Activated T-helper 2 cell treated with anti-CD3 and anti-CD28 coated beads, Interferon-gamma antibody, Interleukin-2, Interleukin-4, amounts not matched to agents 10 μg/mL and 5 μg/mL and 100 μg/mL, durations not matched to agents 14 hours and 24 hours and 36 hours (primary cell): ENCODE measurements at places on chromosomes 3 and 15. TPM values are rescaled to one million over a fixed set of nuclear protein-coding genes. Genes with fewer than 3 reads are reported as not detected.
A peak's percentile ranks its signal among the peaks of the same experiment; 100 is the strongest.

SACM1L gene
- total RNA-seq = 105 and 107 TPM in 2 replicates

ACTRT3 gene
- 1.3 and 1.7 TPM in 2 replicates for total RNA-seq

LTK gene
- 0.18 and 0.25 TPM in 2 replicates for total RNA-seq

SGO1 gene
- total RNA-seq = 19.2 and 20.8 TPM in 2 replicates

SLC22A14 gene
- not detected in 2 replicates for total RNA-seq

ATP13A4 gene
- 0.74 and 2.3 TPM in 2 replicates for total RNA-seq

SLC2A2 gene
- not detected in 2 replicates for total RNA-seq

GRCh38 chr3:47978386-47978785 is 37.8 kb downstream of the MAP4 start:
- H3K4me3 ChIP-seq = no peak overlapping the region
- no peak overlapping the region for H3K27ac ChIP-seq
- DNase-seq = no peak
- H3K36me3 ChIP-seq = peaks cover 4% of the 10 kb centered on the region

GRCh38 chr3:178100908-178101307 is 435.3 kb upstream of the KCNMB2 start:
- no peak overlapping the region for H3K27ac ChIP-seq
- no peak for DNase-seq
- H3K4me1 ChIP-seq = no peaks in the 10 kb centered on the region

DNA sequence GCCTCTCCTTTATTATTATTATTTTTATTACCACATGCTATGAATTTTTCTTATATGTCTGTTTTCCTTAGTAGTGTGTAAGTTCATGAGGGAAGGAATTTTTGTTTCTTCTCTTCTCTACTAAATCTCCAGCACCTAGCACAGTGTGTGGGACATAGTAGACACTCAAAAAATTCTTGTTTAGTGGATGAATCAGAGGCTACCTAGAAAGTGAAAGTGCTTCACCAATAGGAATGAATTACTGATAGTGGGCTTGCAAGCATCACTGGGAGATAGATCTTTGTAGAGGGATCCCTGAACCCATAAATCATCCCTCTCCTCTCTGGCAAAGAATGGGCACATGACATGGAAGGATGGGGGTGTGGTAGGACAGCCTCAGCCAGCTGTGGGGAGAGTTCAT is 8.5 kb downstream of the SPTBN5 start:
- no peak for DNase-seq
- peaks cover 7% of the 10 kb centered on the region for H3K4me1 ChIP-seq
- H3K4me3 ChIP-seq = no peak overlapping the region

DNA sequence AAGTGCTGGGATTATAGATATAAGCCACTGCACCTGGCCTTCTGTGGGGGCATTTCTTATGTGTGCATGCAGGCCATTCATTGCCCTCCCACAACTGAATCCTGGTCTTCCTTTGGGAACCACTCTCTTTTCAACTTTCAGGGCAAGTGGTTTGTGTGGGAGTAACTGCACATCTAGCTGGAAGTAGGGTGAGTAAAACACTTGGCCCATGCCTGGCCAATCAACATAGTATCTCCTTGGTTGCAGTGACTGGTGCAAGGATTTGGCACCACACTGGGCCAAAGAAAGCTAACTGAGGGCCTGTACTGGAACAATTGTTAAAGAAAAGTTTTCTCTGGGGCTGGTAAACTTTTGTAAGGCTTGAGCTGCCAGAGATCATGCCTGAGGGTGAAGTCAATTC is 189.2 kb upstream of the FEZF2 start:
- H3K4me3 ChIP-seq = no peak overlapping the region
- no peaks in the 10 kb centered on the region for H3K4me1 ChIP-seq
- no peaks in the 10 kb centered on the region for H3K36me3 ChIP-seq
- no peak for DNase-seq

DNA sequence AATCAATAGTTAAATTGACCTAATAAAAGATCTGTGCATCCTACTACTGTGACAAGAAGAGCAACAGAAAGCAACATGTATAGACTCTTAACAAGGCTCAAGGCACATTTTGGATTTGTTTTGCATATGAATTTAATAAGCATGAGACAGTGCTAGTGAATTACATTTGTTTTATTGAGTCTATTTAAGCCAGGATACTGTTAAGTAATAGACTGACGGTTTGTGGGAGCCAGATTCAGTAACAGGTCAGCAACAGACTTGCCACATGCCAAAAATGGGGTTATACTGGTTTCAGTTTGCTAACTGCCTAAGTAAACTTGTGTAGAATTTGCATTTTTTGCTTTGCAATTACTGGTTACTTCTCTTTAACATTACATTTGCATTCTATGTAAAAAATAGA is 54.0 kb downstream of the MBNL1 start:
- no peaks in the 10 kb centered on the region for H3K27me3 ChIP-seq
- peaks cover 63% of the 10 kb centered on the region for H3K4me1 ChIP-seq
- H3K27ac ChIP-seq = peak overlapping the region; percentile 40
- peak overlapping the region; percentile 11 for H3K4me3 ChIP-seq

- H3K27me3 ChIP-seq = no peaks in the 10 kb centered on the region
- no peak overlapping the region for H3K4me3 ChIP-seq
- peak; percentile 49 for DNase-seq
- H3K4me1 ChIP-seq = peaks cover 19% of the 10 kb centered on the region
- peaks cover 5% of the 10 kb centered on the region for H3K36me3 ChIP-seq
These were observed 42.0 kb upstream of the SKOR1 start for GRCh38 chr15:67783303-67783702.

GRCh38 chr15:77634266-77634962 is 1.7 kb upstream of the LINGO1 start:
- peaks cover 7% of the 10 kb centered on the region for H3K4me1 ChIP-seq
- H3K27me3 ChIP-seq = peaks cover 36% of the 10 kb centered on the region
- H3K4me3 ChIP-seq = no peak overlapping the region
- H3K27ac ChIP-seq = no peak overlapping the region
- DNase-seq = peak; percentile 42
